Activated naive CD8-positive, alpha-beta T cell treated with anti-CD3 and anti-CD28 coated beads for 36 hours (primary cell): ENCODE measurements at places on chromosomes 12 and 14. TPM values are rescaled to one million over a fixed set of nuclear protein-coding genes. Genes with fewer than 3 reads are reported as not detected.
A peak's percentile ranks its signal among the peaks of the same experiment; 100 is the strongest.

The SERPINA9 gene
- not detected for total RNA-seq

- peak; percentile 56 for DNase-seq
Measured at GRCh38 chr14:96797582-96798349, 584 bp downstream of the VRK1 start.

GRCh38 chr14:53376064-53376463 lies 222.9 kb upstream of the DDHD1 start:
- no peak for DNase-seq

DNA sequence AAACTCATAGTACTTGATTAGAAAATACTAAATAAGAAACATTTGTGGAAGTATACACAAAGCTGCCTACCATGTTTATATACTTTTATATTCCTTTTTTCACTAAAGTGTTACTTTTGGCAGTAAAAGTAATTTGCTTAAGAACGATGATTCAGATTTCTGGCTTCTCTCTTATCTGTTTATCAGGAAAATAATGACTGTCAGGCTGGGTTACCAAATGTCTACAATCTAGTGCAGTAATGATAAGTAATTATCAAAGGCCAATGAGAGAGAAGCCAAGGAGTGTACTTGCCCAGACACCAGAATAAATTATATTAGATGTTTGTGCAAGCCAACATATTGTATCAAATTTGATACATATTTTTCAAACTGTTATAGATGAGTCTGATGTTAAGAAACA lies 113.4 kb downstream of the RALGAPA1 start:
- DNase-seq: no peak

The AMIGO2 gene
- 20.6 TPM for total RNA-seq

- no peak for DNase-seq
Measured at GRCh38 chr14:48546996-48547395, 871.6 kb upstream of the MDGA2 start.

The SPATS2 gene
- 9.1 TPM for total RNA-seq

The SNRNP35 gene
- total RNA-seq: 22.0 TPM

- no peak for DNase-seq
Measured at GRCh38 chr14:87522575-87522974, 470.4 kb downstream of the GALC start.

The DTX1 gene
- total RNA-seq: 1.1 TPM

GRCh38 chr12:49092086-49092815 lies 2.4 kb downstream of the DHH start:
- DNase-seq: peak; percentile 71

DNA sequence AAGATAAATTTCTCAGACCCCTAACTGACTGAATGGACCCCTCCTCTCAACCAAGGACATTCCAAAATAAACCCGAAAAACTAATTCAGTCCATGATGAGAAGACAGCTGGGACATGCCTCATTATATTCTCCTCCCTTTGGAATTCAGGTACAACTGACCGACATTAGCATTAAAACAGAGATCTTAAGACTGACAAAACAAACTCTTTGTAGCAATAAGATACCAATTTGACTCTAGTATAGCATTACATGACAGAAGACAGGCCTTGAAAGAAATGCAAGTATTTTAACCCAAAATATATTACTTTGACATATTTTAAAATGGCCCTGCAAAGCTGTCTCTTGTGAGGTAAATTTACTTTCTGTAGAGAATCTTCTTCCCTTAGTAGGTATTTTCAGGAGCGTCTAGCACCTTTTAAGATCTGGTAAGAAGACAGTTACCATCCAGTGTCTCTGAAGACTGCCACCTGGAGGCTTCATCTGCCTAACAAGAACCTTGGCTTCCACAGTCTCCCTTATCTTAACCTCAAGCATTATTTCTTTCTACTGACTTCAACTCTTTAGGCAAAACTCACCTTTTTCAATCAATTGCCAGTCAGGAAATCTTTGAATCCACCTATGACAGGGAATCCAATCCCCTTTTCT lies 957.5 kb downstream of the SLC6A15 start:
- no peak for DNase-seq

- no peak for DNase-seq
Measured at GRCh38 chr12:16920451-16920850, 314.5 kb upstream of the LMO3 start.

GRCh38 chr14:80607430-80608190 lies 333.9 kb downstream of the CEP128 start:
- no peak for DNase-seq
